ENCODE measurements at places on chromosomes 3 and 15.

GRCh38 chr3:169760479-169760878 is 4.4 kb downstream of the TERC start:
- peak; percentile 24 for DNase-seq

GRCh38 chr3:39808467-39809180 is 785 bp upstream of the MYRIP start:
- DNase-seq: no peak

GRCh38 chr3:49813497-49814174 is at the start of gene UBA7:
Gene UBA7, minus strand, starts transcription at chr3:49813953. Its CDS starts 166 bp downstream, at chr3:49813787.
- DNase-seq: no peak

DNA sequence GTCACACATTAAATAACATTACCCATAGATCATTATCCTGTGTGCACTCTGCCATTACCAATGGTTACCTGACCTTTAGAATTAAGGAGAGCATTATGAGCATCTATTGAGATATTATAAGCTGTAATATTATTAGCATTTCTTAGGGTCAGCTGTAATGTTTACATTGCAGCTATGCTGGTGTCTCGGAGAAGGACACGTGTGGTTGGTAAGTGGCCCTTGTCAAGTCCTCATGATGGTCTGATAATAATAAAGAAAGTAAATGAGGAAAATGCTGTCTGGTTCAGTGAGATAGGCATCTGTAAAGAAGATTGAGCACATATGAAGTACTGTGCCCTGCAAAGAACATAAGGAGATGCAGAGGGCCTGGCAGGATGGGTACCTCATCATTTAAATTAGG is 71.7 kb upstream of the ARL6 start:
- DNase-seq: no peak

DNA sequence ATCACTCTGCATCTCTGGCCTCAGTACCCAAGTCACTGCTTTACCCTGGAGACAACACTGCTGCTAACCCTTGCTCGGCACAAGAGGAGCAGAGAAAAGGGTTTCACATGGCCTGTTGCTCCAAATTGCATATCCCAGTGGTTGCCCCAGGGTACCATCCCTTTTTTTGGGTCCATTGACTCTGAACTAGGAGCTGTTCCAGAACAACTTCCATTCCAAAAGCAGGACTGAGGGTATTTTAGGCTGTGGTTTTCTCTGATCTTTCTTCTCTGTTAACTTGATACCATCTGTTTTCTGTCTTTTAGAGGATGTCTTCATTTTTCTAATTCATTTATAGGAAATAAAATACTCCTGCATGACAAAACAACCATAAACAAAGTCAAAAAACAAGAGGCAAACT is 17.3 kb upstream of the RYK start:
- no peak for DNase-seq

DNA sequence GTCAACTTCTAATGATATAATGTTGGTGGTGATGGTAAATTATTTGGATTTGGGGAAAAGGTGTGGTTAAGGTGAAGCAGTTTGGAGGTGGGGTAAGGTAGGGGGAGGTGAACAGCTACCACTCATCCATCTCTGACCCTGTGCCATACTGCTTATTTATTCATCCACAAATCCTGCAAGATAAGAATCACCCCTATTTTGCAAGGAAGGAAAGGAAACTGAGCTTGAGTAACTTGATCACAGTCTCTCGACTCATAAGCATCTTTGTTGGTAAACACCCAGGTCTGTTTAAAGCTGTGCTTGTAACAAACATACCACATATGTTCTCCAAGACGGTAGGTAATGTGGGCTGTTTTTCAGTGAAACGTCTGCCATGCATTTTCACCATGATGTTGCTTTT is 67.3 kb downstream of the PTPRG start:
- DNase-seq: no peak

GRCh38 chr3:101513419-101513986 is 491 bp upstream of the SENP7 start:
- DNase-seq: no peak

GRCh38 chr3:172519740-172520139 is 3.5 kb downstream of the TNFSF10 start:
- DNase-seq: no peak

DNA sequence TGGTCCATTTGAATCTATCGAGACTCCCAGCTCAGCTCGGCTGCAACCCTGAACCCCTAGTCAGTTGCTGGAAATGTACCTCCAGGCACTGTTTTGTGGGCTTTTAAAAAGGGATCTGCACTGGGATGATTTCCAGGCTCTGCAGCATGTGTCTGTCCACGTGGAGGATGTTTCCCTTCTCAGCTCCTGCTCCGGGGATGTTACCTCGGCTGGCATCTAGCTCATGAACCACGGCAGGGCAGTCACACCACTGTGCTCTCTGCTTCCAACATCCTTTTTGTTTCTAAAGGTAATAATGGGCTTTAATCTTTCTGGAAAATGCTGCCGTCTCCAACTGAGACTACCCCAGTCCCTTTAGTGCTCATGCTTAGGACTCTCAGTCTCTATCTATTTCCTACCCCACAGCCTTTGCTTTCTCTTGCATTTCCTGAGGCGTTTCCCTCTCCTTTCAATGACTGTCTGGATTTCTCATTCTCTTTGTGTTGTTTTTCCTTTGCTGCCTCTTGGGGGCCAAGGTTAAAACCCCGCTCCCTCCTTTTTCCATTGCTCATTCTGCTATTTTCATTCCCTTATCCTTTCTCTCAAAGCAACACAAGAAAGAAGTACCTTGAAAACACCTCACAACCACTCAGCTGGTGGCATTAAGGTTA is 42.9 kb upstream of the AKAP13 start:
- no peak for DNase-seq

GRCh38 chr15:66105286-66106265 is 148.0 kb downstream of the MEGF11 start:
- no peak for DNase-seq

DNA sequence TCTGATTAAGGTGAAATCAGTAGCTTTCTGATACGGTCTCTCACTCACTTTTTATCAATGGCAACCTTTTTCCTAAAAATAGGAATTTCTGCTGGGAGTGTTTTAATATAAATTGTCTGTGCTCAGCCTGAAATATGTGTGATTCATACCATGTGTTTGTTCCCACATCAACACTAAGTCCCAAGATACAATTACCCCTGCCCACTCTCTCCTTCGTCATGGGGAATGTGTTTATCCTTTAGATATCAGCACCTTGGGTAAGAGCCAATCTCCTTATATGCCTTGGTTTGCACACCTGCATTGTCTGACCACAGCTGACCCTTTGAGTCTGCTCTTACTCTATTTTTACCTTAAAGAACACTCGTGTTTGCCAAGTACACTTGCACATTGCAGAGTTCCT is 356.4 kb downstream of the LPP start:
- no peak for DNase-seq

GRCh38 chr15:84969257-84969656 is 12.4 kb upstream of the PDE8A start:
- DNase-seq: no peak

DNA sequence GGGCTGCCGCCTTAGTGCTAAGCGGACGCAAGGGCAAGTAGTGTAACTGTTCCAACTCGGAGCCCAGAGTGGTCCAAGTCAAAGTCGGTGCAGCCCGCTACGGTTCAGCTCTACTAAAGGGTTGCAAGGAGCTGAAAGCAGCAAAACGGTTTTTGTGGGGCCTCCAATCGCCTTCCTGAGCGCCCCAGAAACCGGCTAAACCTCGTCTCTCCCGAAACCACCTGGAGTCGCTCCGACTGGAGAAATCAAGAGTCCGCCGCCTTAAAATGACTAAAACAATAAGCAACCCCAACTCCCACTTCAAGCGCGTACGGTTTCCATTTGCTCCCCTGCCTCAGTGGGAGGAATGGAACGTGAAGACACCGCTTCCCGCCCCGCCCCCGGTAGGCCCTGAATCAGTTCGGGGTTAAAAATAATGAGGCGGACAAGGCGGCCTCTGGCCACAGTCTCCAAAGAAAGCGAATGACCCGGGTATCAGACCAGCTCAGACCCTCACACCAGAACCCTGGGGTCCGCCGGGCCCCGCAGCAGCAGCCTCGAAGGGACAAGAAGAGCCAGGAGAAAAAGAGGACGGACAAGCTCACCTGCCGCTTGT is 401 bp downstream of the SEC11A start:
- DNase-seq: peak; percentile 45

DNA sequence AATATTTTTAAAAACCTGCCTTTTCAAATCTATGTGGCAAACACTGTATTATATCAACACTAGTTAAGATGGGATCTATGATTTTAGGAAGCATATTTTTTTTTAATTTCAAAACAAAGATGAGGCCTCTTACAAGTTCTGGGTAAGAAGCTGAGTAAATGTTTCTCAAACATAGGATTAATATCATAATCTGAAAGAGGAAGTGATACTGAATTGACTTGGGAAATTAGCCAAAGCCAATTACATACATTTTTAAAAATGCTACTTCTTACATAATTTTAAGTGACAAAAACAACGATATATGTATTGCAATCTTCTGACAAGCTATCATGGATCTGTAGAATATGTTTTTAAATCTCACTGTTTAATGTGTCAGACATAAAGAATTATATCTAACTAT is 135.1 kb upstream of the UBP1 start:
- DNase-seq: no peak

GRCh38 chr3:12139111-12139511 is 19.6 kb downstream of the TIMP4 start:
- peak; percentile 43 for DNase-seq

DNA sequence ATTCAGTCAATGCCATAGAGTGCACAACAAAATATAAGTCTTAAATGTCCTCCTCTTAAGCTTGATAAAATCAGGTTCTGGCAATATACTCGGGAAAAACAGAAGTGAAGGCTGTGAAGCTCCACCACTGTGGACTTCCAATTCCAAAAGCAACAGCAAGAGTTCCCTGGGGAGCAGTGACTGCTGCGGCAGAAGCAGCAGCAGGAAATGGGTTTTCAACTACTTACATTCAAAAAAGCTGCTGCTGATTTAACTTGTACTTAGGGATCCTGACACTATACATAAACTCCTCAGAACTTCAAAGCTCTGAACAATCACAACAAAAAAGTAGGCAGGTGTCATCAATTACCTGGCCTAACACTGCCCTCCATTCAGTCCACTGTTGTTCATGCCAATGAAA is 4.7 kb downstream of the CEP152 start:
- DNase-seq: no peak

DNA sequence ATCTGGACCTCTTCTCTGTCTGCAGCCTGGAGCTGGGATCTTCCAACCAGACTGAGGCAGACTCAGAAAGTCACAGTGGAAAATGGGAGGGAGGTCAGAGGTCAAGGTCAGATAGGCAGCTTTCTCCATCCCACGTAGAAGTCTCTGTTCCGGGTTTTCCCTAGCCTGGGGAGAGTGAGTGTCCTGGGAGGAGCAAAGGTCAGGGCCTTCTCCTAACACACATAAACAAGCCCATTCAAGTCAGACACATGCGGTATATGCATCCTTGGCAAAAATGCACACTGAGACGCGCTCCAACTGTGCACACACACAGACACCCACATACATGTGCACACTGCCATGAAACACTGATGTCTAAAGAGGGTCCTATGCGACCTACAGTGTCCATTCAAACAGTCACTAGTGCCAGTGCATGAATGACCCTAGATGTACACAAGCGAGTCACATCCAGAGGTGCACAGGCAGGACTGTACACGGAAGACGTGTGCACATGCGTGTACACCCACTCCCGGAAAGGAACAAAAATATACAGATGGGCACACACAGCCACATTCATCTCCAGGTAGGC is 681 bp downstream of the TWF2 start:
- peak; percentile 20 for DNase-seq

GRCh38 chr3:194022052-194022451 is 113.9 kb upstream of the HES1 start:
- no peak for DNase-seq

GRCh38 chr3:71421820-71422566 is 161.5 kb downstream of the FOXP1 start:
- no peak for DNase-seq

- peak; percentile 57 for DNase-seq
These were observed 105.1 kb upstream of the GALNT15 start for GRCh38 chr3:16069149-16069922.

- no peak for DNase-seq
These were observed 195.6 kb downstream of the TCF12 start for GRCh38 chr15:57114070-57114469.

DNA sequence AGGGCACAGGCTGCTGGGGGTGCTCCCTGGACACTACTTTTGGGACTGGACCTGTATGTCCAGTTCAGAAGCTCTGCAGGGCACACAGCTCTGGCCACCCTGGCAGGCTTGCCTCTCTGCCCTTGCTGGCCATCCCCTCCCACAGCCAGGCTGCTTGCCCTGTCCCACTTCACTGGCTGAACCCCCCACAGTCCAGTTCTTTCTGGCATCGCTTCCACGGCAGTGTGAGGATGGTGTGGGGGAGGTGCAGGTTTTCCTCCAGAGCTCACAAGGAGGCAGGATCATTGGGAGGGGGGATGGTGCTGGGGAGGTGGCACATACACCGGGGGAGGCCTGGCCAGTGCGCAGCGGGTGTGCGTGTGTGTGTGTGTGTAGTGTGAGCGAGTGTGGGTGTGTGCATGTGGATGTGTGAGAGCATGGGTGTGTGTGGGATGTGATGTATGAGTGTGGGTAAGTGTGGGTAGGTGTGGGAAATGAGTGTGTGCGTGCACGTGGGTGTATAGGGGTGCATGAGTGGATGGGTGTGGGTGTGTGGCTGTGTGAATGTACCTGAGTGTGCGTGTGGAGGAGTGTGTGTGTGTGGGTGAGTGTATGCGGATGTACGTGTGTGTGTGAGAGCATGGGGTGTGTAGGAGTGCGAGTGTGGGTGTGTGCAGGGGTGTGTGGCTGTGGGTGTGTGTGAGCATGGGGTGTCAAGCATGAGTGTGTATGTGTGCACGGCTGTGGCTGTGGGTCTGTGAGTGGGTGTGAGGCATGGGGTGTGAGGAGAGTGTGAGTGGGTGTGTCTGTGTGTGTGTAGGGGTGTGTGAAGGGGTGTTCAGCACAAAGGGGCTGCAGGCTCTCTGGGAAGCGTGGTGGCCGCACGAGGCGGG is 155.2 kb downstream of the NSMCE3 start:
- no peak for DNase-seq

GRCh38 chr3:39639344-39640236 is 169.8 kb upstream of the MYRIP start:
- DNase-seq: peak; percentile 87

- no peak for DNase-seq
These were observed 749.9 kb downstream of the FHIT start for GRCh38 chr3:60501314-60501713.

- no peak for DNase-seq
These were observed 458.8 kb upstream of the SEMA6D start for GRCh38 chr15:47258521-47258920.

- no peak for DNase-seq
These were observed 21.0 kb downstream of the PEAK1 start for GRCh38 chr15:77398927-77399326.

GRCh38 chr3:86895202-86895601 is 95.7 kb downstream of the VGLL3 start:
- no peak for DNase-seq

GRCh38 chr3:42486814-42487565 is 15.5 kb upstream of the VIPR1 start:
- no peak for DNase-seq

Data from A549 (cell line).